Esophagus squamous epithelium (tissue), 5 donors: ENCODE measurements at places on chromosomes 1 and 21.

GRCh38 chr1:248755517-248755916 lies at the start of gene LYPD8:
Gene LYPD8 (minus strand): TSS chr1:248755759. CDS start chr1:248751081, 4,678 bp downstream.
- no peak for DNase-seq

DNA sequence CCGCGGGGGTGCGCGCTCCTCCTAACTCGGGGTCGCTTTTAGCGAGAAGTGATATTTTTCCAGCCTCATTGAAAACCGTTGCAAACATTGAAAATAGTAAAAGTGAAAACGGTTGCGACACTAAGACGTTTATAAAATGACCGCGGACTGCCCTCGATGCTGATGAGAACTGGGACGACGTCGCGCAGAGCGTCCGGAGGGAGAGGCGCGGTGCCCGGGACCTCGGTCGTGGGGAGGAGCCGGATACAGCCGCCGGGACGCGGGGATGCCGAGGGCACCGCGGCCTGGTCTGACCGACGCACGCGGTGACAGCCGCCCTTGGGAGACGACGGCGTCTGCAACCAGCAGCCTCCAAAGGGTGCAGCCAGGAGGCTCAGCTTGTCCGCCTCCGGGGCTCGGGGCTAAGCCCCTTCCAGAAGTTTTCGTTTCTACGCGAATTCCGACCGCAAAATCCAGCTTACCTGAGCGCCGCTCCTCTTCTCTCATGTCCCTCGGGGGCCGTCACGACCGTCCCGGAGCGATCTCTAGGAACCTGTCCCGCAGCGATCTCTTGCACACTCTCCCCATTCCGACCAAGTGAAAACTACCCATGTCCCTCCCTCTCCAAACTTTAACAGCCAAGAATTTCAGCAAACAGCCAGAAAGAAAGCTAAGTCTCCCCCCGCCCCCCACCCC lies 144.4 kb upstream of the ETS2 start:
- no peak for DNase-seq

DNA sequence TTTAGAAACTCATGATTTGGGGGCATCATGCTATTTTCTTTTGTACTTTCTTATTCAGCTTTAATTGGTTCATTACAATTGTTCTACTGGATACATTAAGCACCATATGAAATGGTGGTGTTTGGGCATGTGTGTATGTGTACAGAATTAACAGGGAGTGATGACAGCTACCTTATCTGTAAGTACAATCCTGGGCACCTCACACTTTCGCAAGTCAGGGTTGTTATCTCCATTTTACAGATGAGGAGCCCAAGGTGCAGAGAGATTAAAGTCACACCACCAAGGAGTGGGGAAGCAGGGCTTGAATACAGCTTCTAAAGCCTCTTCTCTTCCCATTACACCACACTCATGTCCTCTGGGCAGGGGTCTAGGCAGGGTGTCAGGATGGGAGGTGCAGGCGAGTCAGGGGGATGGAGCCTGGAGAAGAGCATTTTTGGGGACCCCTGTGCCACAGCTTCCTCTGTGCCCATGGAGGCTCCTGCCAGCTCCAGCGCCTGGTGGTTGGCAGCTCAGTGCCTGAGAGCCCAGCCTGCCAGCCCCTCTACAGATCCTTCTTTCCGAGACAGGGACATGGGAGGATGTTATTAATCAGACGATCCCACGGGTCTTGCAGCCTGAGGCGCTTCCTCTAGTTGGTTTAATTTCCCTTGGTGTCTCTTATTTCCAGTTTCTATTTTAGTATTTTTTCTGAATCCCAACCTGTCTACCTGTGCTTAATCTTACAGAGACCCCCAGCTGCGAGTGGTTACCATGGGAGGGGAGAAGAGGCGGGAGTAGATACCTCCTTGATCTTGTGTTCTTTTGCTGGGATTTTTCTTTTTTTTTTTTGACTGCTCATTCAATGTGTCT lies 126.2 kb upstream of the CD34 start:
- no peak for DNase-seq

DNA sequence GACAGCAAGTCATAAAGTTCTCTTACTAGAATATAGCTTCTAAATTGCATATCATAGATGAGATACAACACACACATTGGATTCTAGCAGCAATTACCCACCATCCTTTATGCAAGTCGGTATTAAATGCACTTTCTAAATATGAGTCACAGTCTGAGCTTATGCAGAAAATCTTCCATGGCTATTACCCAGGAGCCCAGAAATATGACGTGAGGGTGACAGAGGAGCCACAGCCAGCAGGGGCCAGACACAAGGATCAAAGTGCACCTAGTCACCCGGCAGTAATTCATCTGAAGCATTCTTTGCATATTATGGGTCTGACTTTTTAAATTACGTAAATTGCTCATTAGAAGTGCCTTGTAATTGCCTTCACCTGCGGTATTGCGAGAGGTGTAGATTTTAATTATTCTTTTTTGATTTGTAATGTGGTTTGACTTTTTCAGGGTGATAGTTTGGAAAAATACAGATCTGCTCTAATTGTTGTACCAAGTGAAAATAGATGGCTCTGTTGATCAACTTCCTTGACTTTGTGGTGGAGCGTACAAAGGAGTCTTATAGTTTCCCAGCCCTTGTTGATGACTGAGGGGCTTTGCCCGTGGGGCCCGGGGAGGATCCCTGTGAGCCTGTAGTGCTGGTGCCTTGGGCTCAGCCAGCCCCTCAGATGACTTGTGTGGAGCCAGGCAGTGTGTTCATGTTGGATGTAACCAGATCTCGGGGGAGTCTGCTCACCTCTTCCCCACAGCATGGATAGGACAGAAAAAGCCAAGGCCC lies 470.0 kb upstream of the VAMP3 start:
- no peak for DNase-seq

DNA sequence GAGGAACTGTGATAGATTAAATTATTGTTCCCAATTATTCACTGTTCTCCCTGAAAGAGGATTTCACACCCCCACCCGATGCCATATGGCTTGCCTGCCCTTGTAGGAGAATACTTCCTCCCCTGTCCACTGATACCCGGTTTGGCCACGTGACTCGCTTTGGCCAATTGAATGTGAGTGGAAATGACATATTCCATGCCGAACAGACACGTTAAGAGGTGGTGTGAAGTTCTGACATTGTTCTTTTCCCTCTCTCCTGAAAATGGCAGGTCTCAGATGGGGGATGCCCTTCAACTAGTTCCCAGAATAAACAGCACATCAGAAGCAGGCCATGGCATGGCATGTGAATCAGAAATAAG lies 5.3 kb downstream of the STUM start:
- no peak for DNase-seq
